ENCODE measurements at places on chromosomes 13 and 19.

DNA sequence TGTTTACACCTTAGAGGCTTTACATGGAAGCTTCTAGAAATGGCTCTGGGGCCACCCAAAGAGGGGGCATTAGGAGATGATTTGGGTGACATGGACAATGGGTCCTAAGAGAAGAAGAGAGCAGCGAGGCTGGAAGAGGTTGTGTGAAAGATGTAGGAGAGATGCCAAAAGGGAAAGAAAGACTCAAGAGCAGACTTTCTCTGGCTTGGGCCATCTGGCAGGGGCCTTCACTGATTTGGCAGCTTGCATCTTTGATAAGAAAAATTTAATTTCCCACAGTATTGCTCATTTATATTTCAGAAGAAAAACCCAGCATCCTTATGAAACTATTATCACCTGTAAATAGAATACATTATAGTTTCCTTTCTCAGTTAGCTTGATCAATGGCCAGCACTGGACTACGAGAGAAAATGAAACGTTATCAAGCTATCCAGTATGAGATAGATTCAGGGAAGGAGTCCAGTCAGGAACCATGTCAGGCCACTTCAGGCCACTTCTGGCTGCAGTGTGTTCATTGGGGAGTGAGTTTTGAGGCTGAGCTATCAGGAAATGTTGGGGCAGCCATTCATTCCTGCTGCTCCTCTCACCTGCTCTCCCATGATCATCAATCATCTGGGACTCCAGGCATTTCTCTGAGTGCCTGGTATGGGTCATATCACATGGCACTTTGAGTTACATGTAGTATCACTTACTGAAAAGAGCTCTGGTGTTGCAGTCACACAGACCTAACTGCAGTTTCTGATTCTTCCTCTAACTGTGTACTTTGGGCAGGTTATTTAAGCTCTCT, 10.3 kb downstream of the SCEL start:
- no peak for DNase-seq

DNA sequence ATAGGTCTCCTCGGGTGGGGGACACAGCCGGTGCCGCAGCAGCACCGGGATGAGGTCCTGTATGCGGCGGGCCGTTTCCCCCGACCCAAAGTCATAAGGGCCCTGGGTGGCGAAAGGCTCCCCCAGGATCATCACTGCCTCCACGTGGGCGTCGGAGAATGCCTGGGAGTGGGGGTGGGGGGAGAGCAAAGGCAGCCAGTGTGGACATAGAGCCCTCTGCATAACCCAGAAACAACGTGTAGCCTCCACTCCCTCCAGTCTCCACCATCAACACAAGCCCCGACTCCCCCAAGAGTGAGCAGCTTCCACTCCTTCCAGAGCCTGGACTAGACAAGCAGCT, 1.7 kb upstream of the NUMBL start:
- DNase-seq: no peak

- DNase-seq: peak; percentile 76
Observed at GRCh38 chr19:46014941-46015686, 7.7 kb downstream of the PGLYRP1 start.

- DNase-seq: no peak
Observed at GRCh38 chr19:15330801-15331418, 1.4 kb downstream of the BRD4 start.

DNA sequence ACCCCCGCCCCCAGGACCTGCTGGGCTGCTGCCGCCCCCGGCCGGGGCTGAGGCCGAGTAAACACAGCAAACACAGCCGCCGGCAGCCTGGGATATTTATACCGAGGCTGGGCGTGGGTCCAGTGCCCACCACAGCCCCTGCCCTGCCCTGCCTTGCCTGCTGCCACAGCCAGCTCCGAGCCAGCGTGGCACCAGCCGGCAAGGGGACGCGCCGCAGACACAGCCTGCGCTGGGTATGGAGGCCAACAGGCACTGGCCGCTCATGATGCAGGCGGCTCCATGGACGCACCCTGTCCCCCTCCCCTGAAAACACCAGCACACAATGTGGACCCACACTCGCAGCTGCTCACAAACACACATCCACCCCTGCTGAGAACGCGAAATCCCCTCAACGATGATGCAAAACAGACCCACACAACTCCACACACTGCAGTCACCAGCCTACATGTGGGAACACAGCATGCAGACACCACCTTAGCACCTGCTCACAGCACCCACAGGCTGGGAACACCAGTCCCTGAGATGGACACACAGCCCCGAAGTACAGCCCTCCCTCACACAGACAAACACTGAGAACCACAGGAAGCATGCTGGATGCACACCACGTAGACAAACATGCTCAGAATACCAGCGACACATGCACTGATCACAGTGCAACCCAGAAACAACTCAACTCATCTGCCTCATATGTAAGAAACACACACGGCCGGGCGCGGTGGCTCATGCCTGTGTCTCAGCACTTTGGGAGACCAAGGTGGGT, 16.2 kb downstream of the CCDC97 start:
- no peak for DNase-seq

- DNase-seq: no peak
Observed at GRCh38 chr13:48575031-48575430, 42.2 kb upstream of the RCBTB2 start.

DNA sequence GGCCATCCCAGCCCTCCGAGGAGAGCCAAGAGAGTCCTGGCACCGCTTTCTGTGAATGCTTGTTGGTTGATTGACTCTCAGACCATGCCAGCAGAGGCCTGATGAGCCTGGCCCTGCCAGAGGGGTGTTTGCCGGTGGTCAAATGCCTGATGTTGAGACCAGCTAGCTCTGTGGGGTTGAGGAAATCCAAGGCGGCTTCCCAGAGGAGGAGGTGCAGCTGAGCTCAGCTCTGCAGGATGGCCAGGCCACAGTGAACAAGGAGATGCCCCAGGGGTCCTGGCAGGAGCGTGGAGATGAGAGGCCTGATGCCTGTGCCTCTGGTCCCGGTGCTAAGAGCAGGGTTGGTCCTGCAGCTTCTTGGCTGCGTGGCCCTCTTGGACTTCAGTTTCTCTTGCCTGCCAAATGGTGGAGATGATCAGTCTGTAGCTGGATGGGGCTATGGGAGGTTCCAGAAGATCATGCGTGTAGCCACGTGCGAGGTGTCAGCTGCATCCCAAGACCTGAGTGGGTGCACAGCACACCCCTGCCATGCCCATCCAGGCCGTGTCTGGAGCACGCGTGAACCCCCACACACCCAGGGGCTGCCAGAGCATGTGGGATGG, 16.8 kb downstream of the NFIC start:
- no peak for DNase-seq

DNA sequence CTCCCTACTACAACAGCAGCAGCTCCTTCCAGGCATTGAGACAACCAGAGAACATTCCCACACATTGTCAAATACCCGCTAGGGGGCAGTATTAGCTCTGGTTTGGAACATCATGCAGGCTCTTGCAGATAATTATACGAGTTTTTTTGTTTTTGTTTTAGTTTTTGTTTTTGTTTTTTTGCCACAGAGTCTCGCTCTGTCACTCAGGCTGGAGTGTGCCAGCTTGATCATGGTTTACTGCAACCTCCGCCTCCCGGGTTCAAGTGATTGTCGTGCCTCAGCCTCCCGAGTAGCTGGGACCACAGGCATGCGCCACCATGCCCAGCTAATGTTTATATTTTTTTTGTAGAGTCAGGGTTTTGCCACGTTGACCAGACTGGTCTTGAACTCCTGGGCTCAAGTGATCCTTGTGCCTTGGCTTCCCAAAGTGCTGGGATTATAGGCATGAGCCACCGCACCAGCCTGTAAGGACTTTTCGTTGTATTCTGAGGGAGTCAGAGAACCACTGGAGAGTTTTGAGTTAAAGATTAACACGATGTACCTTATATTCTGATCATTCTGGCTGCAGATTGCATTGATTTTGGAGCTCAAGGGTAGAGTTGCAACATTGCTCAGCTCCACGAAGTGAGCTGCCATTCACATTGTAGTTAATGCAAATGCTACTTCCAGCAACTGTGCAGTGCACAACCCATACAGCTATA, 41.7 kb upstream of the CEACAM20 start:
- DNase-seq: peak; percentile 48

DNA sequence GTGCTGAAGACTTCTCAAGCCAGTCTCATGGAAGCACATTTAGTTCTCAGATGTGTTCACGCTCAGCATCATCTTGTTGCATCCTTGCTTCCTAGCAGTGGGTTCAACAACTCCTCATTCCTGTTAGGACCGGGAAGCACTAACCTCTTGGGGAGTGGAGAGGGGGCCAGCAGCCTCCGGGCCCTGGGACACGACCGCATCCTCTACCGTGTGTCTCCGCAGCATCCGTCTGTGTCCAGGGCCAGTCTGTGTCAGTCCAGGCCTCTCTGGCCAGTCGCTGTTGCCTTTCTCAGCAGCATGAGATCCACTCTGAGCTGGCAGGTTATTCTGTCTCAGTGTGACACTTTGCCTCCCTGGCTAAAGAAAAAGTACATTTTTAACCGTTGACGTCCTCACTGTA, 17.0 kb downstream of the PDCD5 start:
- no peak for DNase-seq

DNA sequence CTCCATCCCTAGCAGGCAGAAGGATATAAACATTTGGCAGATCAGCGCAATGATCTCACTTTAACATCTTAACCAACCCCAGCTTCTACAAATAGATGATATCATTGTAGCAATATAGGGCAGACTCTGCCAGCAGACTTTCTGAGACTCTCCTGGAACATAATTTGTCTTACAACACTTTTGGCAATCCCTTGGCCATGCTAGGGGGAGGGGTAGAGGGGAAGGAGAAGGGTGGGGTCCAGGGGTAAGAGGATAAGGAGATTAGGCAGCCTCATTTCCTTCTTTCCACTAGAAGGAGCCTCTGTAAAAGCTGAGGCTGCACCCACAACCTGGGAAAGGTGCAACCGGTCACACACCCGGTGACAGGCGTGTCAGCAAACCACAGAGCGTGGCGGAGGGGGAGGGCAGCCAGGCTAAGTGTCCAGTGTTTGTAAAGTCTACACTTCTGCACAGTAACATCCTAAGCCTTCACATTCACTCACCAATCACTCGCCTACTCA, 8.7 kb upstream of the UBAC2 start:
- no peak for DNase-seq

DNA sequence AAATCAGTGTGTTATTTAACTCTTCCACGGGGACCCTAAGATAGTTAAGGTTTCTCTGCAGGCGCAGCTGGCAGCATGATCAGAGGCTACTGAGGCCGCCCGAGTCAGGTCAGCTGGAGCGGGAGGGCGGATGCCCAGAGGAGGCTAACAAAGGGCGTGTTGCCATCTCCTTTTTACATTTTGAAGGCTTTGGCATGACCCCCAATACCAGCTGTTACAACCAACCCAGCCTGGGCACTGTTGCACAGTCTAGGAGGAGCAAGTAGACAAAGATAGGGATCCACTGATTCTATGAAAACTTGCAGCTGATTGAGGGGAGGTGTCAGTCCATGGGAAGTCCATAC, 15.7 kb downstream of the COL4A2 start:
- no peak for DNase-seq

GRCh38 chr13:43924549-43925245, 45.0 kb downstream of the LACC1 start:
- no peak for DNase-seq

DNA sequence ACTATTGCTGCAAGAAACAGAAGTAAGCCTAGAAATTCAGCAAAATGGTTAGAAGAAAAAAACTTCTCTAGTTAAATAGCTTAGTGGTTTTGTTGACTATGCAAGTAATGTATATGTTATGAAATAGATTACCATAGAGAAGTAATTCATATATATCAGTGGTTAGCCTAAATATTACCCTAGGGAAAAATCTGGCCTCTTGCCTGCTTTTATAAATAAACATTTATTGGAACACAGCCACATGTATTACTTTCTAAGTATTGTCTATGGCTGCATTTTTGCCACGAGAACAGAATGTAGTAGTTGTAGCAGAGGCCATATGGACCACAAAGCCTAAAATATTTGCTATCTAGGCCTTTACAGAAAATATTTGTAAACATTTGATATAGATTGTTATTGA, 1471.7 kb upstream of the PRR20A start:
- DNase-seq: no peak

DNA sequence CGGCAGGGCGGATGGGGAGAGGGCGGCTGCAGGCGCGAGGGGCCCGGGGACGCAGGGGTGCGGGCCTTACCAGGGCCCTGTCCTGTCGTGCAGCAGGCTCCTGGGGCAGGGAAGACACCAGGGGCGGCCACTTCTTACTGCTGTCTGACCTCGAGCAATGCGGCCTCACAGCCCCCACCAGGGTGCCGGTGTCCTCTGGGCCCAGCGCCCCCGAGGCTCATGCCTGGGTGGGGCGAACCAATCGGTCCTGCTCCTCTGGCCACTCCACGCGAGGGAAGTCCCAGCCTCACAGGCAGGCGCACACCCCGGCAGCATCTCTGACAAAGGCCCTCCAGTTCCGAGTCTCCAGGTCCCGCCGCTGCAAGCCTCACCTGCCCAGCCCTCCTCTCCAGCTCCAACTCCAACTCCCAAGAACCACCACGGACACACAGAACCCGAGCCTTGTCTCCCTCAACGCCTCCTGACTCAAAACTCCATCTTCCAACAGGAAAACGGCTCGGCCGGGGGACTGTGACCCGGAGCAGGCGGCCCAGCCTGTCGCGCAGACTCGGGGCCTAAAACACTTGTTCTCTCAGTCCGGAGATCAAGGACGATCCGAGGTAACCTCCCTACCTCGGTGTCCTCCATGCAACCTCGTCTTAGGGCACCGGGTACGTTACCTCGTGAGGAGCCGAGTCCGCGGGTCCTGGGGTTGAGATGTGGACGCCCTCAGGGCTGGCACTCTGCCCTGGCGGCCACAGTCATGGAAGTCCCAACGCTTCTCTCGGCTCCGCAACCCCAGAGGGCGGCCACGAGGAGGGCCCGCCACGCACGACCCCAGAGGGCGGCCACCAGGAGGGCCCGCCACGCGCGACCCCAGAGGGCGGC, 6.5 kb downstream of the FGF22 start:
- no peak for DNase-seq

GRCh38 chr19:9808855-9809824, 9.7 kb downstream of the FBXL12 start:
- DNase-seq: no peak

DNA sequence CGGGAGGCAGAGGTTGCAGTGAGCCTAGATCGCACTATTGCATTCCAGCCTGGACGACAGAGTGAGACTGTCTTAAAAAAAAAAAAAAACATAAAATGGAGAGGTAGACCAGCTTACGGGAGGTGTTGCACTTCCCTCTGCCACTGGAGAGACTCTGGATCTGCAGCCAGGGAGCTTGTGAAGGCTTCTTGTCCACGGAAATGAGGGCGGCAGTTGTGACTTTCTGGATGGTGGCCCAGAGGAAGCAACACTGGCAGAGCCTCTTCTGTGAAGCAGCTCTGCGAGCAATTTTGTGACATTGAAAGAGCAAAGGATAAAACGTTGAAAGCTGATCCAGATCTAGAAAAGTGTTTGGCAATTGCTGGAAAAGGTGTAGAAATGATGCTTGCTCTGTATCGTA, 10.4 kb downstream of the SPINT2 start:
- no peak for DNase-seq

Measured in stimulated activated CD4-positive, alpha-beta T cell treated with anti-CD3 and anti-CD28 coated beads, Interleukin-2, amount 100 ng/mL, for 24 hours (primary cell).